ENCODE measurements at places on chromosomes 1 and 21.

GRCh38 chr1:36520771-36521420 lies 38.2 kb upstream of the CSF3R start:
- no peak for DNase-seq

GRCh38 chr1:40862008-40862863 lies at the start of gene CITED4:
CITED4 (minus strand) TSS chr1:40862363; CDS start chr1:40862127, 236 bp downstream.
- peak; percentile 92 for DNase-seq

- DNase-seq = no peak
Observed at GRCh38 chr1:119662034-119662437, 14.0 kb upstream of the ZNF697 start.

DNA sequence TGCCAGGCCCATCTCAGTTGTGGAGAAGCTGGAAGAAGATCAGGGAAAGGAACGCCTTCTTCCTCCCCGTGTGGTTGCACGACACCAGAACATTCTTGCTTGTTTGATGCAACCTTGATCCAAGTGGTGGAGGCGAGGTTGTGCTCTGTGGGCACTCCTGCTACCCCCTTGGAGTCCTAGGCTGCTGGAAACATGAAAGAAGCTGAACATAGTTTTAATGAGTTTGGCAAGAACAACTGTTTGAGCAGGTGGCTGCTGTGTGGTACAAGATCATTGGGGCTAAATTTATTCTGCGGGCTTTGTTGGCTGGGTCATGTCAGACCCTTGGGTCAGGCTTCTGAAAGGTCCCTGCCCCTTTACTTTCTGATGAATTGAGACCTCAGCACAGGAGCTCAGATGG lies 5.9 kb downstream of the KAZN start:
- DNase-seq = no peak

DNA sequence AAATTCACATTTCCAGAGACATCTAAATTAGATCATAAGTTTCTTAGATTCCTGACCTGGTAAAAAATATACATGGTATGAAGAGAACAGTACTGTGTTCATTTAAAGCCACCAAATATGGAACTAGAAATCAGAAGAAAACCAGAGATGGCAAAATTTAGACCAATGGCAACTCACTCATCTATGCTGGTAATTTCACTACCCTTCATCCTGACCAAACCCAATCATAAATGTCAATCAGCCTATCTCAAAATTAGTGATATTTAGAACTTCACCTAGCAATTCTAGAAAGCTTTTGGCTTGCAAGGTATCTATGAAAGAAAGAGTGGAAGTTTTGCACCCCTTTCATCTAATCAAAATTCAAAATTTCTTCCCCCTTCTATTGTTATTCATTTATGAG lies 107.7 kb downstream of the NIBAN1 start:
- no peak for DNase-seq

DNA sequence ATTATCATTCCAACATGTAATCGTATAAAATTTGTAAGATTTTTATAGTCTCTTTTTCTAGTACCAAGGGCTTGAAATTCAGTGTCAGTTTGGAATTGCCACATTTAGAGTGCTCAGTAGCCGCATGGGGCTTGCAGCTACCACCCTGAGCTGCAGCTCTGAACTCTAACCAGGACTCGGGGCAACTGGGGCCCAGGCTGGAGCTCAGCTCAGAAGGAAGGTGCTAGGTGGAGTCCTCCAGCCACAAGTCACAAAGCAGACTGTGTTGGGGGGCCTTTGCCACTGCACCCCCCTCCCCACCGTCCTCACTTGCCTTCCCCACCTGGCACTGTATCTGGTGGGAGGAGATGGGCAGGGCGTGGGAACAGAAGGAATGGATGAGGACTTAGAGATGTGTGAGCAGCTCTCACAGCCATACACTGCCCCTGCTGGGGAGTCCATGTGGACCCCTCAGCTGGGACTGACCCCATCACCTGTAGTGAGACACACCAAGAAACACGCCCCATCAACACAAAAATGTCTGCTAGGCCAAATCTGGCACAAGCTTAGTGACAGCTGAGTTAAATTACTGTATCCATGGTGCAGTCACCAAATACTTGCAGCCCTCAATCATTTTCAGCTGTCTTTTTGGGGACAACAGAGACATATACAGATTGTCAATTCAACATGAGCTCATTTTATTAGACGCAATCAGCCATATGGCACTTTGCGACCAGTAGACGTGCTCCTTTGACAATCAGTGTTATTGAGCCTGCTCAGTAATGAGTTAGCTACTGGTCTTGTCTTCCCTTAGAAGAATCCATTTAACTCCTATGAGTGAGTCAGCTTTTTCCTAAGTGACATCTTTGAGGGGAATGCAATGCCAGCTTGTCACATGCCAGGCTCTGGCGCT lies 241.7 kb upstream of the RAB4A start:
- no peak for DNase-seq
